Left renal pelvis (tissue), 4 donors: ENCODE measurements at places on chromosomes 3 and 15.

DNA sequence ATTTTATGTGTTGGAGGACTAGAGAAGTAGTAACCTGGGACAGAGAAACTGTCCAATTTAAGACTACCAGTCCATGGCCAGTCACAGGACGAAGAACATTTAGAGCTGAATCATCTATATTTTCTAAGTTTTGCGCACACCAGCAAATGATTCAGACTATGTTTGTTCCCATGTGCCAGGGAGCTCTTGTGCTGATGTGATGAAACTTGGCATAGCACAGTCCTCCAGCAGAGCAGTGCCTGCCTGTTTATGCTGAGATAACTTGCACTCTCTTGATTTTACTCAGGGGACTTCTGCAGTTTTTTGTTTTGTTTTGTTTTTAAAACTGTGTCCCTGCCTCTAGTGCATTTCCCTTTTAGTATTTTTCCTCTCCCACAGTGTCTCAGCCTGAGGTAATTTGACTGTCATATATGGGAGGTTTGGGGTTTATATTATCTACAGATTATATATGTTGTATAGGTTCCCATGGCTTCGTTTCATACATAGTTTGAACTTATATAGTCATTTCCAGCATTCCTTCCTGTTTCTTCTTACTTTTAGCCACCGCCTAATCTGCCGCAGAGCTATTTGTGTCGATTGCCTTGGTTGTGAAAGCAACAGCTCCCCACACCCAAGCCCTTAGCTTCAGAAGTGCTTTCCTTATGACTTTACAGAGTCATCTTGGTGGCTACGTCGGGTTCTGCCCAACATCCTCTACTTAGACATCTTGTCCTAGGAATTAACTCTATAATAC lies 45.5 kb downstream of the PPM1L start:
- no peak for DNase-seq

GRCh38 chr15:77312523-77312922 lies 107.4 kb downstream of the PEAK1 start:
- no peak for DNase-seq

DNA sequence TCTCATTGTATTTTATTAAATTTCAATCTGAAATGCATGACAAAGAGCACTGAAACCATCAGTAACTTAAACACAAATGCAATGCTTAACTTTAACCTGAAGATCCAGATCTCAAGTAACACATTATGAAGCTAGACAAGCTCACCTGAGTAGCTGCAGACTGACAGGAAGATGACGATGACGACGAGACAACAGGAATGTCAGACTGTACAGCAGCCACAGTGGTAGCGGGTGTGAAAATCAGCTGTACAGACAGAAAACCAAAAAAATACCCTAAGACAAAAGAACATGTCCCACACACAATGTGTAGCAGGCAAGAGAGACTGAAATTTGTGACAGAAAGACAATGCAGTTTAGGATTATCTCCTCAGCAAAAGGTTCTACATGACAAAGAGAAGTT lies 36.3 kb downstream of the PHC3 start:
- DNase-seq = no peak

- DNase-seq = peak; percentile 73
These were observed at the start of gene LRRN1 for GRCh38 chr3:3799173-3800079. LRRN1 (plus strand) TSS chr3:3799431; CDS start chr3:3844642, 45,211 bp downstream.

DNA sequence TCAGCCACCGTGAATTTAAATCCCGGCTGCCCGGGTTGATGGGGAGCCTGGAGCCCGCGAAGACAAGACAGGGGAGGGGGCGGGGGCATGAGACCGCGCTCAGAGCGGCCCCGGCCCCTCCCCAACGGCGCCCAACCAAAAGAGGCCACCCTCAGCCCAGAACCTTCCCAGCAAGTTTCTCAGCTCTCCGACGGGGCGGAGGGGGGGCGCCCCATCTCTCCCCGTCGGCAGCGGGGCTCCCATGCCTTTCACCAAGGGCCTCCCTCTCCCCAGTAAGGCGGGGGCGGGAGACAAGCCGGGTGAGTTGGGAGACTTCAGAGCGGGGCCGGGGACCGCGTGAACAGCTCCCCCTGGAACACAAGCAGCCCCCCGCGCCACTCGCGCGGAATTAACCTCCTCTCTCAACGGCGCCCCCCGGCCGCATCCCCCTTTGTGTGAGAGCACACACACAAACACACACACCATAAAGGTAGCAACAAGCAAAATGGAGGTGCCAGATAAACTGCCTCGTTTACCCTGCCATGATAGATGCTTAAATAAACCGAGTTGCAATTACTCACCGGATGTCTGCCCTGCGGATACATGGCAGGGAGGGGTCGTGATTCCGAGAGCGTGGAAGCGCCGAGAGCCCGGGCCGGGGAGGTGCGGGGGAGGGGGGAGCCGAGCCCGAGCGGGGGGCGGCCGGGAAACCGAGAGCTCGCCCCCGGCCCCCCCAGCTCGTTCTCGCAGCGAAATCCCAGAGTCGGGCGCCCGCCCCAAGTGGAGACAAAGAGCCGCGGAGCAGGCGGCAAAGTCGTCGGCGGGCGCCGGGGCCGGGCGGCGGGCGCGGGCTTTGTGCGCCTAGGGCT lies 1.3 kb downstream of the TLE3 start:
- no peak for DNase-seq

DNA sequence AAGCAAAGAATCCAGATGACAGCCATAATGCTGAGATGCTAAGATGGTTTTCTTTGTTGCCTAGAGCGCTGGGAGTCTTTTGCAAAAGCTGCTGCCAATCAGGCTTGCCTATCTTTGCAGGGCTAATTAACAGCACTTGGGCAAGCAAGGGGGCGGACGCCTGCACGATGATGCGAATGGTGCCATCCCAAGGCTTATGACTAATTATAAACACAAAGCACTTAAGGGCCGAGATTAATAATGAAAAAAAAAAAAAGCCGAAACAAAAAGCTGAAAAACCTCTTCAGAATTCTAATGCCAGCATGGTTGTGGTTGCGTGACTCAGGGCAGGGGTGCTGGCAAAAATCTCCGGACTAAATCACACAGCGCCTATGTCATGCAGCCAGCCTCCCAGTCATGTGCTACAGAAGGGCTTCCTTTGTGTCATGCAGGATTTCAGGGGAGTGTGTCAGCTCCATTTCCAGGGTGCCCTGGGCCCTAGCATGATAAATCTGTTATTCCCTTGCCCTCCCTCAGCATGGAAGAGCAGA lies 185.0 kb upstream of the ANKRD28 start:
- DNase-seq = no peak

DNA sequence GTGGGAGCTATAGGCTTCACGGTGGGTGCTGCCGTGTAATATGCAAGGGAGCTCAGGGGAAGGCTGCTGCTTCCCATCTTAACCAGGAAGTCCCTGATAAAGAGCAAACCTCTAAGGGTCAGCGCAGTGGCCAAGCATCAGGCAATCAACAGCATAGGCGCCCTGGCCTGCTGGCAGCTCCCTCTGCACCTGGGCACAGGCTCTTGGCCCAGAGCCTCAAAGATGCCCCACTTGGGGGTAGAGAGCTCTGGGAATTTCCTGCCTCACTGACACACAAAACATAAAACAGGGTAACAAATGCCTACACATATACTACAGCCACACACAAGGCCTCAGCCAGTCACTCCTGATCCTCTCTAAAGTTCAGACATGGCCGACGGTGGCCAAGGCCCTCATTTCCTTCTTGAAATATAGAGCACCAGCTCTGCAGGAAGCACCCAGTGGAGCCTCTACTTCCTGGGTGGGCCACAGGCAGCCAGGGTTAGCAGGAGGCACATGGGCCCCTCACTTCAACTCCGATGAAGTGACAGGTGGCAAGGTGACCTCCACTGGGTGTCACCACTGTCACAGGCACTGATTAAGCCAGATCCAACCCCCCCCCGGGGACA lies 20.5 kb downstream of the SLC41A3 start:
- DNase-seq = no peak

DNA sequence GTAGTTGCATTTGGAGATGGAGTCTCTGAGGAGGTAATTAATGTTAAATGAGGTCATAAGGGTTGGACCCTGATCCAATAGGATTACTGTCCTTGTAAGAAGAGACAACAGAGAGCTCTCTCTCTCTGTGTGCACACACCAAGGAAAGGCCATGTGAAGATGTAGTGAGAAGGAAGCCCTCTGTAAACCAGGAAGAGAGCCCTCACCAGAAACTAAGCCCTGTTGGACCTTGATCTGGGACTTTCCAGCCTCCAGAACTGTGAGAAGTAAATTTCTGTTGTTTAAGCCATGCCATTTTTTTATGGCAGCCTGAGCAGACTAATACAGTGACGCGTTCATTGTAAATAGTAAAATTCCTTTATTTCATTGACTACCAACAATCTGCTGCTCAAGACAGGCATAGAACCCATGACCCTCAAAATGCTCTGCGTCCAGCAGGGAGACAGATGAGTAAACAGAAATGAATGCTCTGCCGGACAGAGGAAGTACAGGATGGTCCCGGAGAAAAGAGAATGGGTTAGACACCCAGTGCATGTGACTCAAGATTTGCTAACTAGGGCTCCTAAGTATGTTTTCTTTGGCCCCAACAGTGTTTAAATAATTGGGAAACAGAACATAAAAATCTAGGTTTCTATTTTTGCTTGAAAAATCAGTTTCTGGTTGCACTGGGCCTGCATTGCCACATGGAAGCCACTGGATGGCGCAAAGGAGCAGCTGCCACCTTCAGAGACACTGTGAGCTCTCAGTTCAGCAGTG lies 37.9 kb upstream of the TNFAIP8L3 start:
- DNase-seq = no peak

- no peak for DNase-seq
These were observed 69.8 kb downstream of the SH3GL3 start for GRCh38 chr15:83516935-83517334.

- no peak for DNase-seq
These were observed 61.8 kb upstream of the SNRK start for GRCh38 chr3:43224405-43225073.

- DNase-seq = no peak
These were observed 6.4 kb upstream of the CTNNB1 start for GRCh38 chr3:41192885-41193284.

- DNase-seq = no peak
These were observed 25.0 kb downstream of the MIX23 start for GRCh38 chr3:122357828-122358702.
